Osteoblast (primary cell): ENCODE measurements at places on chromosomes 6 and 20.
A peak's percentile ranks its signal among the peaks of the same experiment; 100 is the strongest.

GRCh38 chr6:124546601-124547000, 415.6 kb upstream of the RNF217 start:
- DNase-seq = no peak

DNA sequence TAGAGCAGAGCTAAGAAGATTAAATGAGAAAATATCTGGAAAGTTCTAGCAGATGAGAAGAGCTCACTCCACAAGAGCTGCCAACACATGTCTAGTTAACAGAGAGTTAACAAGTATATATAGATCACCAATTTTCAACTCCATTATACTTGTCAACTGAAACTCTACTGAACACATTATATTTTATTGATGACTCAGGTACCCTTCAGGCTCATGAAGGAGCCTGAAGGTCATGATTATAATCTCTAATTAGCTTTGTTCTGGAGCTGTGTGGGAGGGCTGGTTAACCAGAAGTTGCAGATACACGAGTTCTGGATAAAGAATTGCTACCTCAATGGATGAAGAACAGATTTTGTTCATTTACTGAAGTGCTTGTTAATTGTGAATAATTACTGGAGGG, 42.1 kb upstream of the PTPRT start:
- no peak for DNase-seq

- DNase-seq = peak; percentile 89
These were observed 29.0 kb downstream of the HNF4A start for GRCh38 chr20:44384423-44385027.

DNA sequence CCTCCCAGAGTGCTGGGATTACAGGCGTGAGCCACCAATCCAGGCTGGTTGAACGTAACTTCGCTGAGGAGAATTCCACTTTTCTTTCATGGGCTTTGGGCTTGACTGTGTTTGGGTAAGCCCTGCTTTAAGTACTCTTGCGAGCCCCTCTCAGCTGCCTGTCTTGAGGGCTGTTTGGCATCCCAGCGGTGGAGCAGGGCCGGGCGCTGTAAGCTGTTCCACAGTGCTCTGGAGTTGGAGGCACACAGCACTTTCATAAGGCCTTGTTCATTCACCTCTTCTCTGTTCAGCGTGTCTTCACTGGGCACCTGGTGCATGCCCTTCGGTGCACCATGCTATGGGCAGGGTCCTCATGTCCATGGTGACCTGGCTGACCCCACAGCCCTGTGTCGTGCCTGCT, 21.6 kb downstream of the PNLDC1 start:
- no peak for DNase-seq

DNA sequence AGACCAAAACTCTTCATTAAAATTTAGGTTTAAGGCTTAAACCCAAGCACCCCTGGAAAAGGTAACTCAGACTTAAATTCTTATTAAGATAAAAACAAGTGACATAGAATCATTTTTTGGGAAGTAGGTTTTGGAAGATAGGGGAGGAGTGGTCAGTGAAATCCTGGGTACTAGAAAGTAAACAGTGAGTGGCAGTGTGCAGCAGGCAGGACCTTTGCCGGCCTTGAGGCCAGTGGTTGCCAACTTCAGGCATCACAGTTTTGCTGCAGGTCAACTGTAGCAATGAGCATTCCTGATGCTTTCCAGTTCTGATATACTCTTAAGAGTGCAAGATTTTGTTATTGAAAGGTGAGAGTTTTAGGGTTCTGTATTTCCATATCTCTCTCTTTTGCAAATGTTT, 69.3 kb upstream of the SUPT3H start:
- DNase-seq = no peak

DNA sequence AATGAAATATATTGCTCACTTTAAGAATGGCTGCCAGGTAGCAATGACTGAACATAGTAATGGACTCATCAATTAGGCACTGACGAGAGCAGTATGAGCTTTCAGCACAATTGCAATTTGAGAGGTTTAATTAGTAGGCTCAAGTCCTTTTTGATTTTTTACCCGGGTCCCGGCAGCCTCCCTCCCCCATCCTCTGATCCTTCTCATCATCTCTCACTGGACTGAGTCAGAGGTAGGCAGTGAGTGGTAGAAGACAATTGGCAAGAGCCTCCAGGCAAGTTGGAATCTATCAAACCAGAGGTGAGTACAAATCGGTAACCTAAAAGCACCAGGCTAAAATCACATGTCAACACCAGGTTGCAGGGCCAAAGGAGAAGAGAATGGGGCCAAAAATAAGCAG, 107.9 kb downstream of the DCDC2 start:
- DNase-seq = no peak

DNA sequence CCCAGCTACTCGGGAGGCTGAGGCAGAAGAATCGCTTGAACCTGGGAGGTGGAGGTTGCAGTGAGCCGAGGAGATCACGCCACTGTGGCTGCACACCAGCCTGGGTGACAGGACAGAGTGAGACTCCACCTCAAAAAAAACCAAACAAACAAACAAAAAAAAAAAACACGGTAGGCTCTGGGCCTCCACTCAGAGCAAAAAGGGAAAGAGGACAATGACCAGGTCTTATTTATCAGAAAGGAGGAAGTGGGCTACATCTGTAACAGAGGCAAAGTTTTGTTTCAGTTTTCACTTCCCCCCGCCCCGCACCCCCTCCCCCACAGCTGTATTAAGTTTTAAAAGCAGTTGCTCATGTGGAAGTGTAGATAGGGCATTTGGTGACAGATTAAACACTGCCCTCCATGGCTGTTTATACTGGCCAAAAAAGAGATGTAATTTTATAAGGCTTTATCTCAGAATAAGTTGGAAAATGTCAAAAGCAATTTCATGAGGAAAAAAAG, 114.6 kb downstream of the RCAN2 start:
- no peak for DNase-seq

- DNase-seq = no peak
These were observed 44.1 kb downstream of the ELOVL2 start for GRCh38 chr6:10999994-11000393.

DNA sequence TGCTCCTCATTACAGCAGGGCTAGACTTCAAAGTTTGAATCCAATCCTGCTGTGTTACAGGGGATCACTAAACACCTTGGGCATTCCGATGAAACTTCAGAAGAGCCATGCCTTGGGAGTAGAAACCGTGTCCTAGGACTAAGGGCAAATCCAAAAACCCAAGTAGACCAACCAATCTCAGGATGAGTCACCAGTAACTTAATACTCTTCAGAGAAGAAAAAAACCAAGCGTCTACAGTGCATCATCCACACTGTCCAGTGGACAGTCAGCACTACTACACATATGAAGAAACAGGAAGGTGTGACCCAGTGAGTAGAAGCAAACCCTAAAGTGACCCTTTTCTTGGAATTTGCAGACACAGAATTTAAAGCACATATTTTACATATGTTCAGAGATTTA, 39.5 kb upstream of the VAPB start:
- DNase-seq = peak; percentile 83

- no peak for DNase-seq
These were observed 566.5 kb upstream of the IRAK1BP1 start for GRCh38 chr6:78300885-78301284.

DNA sequence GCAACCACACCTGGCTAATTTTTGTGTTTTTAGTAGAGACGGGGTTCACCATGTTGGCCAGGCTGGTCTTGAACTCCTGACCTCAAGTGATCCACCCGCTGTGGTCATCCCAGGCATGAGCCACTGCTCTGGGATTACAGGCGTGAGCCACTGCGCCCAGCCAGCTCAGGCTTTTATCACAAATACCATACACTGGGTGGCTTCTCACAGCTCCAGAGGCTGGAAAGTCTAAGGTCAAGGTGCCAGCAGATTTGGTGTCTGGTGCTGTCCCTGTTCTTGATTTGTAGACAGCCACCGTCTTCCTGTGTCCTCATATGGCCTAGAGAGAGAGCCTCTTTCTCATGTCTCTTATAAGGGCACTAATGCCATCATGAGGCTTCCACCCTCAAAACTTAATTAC, 25.9 kb downstream of the SHLD1 start:
- peak; percentile 25 for DNase-seq

GRCh38 chr6:29753309-29753644, 30.0 kb downstream of the HLA-F start:
- DNase-seq = no peak

DNA sequence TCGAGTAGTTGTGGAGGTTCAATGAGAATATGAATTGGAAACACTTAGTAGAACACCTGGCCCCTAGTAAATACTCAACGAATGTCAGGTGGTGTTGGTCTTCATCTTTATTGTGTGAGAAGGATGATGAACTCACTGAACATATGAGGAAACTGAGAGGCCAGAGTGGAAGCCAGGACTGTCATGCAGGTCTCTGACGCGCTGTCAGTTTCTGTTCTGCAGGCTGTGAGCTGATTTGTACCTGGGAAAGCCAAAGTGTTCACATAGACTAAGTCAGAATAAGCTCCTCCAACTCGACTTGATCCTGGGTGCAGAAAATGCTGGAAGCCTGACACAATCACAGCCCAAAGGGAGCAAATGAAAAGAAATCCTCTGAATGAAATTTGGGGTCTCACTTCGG, 222.2 kb downstream of the LY86 start:
- no peak for DNase-seq

GRCh38 chr6:37251211-37251780, 6.3 kb upstream of the TBC1D22B start:
- no peak for DNase-seq

DNA sequence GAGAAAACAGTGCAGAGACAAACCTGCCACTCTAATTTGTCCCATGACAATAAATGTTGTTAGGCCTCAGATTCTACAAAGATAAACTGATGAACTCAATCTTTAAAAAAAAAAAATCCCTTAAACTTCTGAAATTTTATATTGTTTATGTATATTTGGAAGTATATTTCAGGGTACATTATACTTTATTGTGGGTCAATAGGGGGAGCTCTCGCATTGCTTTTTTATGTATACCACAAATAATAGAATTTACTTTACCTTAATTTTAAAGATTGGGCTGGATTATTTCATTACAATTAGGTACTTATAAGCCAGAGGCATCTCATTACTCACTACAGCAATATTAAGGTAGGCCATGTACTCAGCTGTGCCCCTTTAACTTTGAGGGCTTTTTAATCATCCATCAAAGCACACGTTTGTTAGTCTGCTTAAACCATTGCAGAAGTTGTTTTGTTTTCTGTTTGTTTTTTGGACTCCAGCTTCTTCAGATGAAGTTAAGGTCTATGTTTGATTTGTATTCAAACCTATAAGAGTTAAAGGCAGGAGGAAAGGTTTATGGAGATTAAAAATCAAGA, 56.3 kb upstream of the EYA4 start:
- DNase-seq = no peak

DNA sequence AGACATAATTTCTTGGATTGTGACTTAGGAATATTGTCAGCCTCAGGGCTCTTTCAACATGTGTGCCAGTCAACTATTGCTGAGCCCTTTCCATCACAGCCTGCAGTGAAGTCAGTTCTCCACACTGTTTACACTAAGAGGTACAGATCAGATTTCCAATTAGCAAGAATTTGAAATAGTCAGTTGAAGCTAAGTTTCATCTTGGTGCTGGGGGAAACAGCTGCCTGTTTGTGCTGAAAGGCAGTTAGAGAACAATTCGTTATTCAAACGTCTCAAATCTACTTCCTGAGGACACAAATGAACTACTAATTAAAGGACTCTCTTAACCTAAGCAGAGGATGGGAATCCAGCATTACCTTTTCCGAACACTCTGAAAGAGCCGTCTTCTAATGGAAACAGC, 25.9 kb downstream of the ADGRF1 start:
- DNase-seq = no peak

GRCh38 chr6:119241111-119241465, 108.5 kb downstream of the MAN1A1 start:
- no peak for DNase-seq

- no peak for DNase-seq
These were observed 8.8 kb downstream of the SLC35F1 start for GRCh38 chr6:117915846-117916245.

GRCh38 chr6:131780600-131780999, 27.2 kb upstream of the ENPP1 start:
- DNase-seq = no peak

- no peak for DNase-seq
These were observed 155.0 kb downstream of the GJA10 start for GRCh38 chr6:90049295-90049694.

DNA sequence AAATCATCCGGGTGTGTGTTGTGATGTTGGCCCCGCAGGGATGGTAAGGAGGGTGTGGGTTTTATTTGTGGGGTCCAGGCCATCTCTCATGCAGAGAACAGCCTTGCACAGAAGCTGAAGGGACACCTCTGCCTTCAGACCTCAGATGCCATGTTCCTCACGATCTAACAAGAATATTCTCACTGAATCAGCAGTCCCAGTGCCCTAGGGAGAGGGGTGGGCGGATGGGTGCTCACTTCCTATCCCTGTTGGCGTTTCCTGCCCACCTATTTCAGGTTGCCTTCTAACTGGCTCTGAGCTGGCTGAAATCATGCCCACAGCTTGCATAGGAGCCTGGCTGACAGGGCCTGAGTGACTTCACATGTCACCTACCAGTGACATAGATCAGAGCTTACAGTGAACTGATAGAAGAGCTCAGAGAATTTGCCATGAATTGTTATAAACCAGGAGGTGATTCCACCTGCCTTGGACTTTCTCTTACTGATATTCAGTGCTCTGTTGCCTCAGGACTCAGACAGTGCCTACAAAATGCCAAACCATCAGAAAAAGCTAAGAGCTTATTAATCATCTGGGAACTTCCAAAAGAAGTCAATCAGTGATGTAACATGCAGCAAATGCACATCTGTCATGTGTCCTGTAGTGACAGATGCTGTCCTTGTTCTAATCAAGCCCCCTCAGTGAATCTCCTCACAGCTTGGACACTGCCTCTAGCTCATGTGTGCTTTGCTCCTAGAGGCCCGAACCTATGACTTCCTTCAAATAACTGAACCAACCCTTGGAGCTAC, 285.8 kb upstream of the PRND start:
- no peak for DNase-seq

- DNase-seq = peak; percentile 64
These were observed at the start of gene CST2 for GRCh38 chr20:23826541-23827021. Gene CST2 (minus strand): TSS chr20:23826729. CDS start chr20:23826660, 69 bp downstream.

GRCh38 chr6:56616967-56617366, 25.7 kb downstream of the DST start:
- no peak for DNase-seq

DNA sequence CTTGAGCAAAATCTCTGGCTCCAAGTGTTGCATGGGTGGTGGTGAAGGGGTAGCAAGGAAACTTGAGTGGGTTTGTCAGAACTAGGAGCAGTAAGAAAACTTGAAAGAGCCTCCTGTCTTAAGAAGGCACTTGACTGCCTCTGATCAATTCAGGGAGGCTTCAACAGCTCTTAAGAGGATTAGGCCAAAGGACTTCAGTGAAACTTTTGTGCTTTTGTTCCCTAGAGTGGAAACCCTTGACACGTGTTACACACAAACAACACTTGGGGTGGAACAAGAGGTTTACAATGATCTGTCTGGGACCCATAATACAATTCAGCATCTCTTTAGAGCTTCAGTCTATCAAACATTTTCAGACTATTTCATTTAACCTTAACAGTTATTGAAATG, 80.1 kb upstream of the ARMC2 start:
- no peak for DNase-seq
